Activated CD4-positive, CD25-positive, alpha-beta regulatory T cell (primary cell): ENCODE measurements at places on chromosomes 5 and 9.

- DNase-seq = no peak
These were observed 44.7 kb upstream of the GABRP start for GRCh38 chr5:170738840-170739239.

DNA sequence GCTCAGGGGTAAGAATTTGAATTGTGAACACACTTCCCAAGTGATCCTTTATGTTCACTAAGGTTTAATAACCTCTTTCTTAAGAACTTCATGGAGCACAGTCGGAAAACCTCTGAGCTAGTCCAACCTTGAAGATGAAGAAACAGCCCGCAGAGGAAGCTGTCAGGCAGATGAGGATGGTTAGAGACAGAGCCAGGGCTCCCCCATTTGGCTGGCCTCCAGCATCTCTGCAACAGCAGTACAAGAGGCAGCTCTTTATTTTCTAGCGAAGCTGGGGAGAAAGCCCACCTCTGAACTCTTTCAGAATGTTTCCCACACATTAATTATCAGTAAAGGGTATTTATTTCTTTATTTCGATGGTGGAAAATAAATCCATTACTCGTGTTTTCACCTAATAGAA lies 350.8 kb downstream of the DMRT2 start:
- DNase-seq = no peak

GRCh38 chr5:123044926-123045617 lies 8.5 kb upstream of the PPIC start:
- no peak for DNase-seq

DNA sequence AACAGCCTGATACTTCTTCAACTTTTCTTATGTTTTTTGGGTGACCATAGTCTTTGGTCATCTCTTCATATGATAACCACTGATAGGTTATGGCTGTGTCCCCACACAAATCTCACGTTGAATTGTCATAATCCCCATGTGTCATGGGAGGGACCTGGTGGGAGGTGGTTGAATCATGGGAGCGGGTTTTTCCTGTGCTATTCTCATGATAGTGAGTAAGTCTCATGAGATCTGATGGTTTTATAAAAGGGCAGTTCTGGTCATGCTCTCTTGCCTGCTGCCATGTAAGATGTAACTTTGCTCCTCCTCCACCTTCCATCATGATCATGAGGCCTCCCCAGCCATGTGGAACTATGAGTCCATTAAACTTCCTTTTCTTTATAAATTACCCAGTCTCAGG lies 8.7 kb downstream of the RHOBTB3 start:
- DNase-seq = no peak

DNA sequence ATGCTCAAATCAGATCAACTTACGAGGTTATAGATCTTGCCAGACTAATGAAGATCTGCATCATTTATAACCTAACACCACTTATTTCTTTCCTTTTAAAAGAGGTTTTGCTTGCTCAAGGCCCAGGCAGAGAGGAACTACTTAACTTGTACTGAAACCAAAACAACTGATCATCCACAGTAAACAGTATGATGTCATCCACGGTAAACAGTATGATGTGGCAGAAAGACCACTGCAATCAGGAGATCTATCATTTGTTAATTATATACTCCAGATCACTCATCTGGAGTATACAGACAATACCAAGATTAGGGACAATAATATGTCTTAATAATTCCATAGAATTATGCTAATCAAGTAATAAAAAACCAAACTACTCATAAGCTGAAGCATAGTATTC lies 116.8 kb downstream of the ADAMTS6 start:
- DNase-seq = no peak

DNA sequence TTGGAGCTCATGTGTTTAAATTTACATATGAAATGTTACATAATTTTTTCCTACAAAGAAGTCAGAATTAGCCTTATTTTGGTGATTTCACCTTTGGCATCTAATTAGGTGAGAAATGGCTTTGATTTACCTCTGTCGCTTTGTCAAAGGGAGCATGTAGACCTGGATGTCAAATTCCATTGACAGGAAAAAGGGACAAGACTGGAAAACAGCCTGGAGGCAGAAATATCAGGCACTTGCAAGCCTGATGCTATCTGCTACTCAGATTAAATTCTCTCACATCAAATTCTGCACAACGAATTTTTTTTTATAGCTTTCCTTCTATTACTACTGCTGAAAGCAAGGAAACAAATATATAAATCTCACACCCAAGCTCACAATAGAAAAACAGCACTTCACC lies 54.1 kb upstream of the CTNND2 start:
- no peak for DNase-seq

DNA sequence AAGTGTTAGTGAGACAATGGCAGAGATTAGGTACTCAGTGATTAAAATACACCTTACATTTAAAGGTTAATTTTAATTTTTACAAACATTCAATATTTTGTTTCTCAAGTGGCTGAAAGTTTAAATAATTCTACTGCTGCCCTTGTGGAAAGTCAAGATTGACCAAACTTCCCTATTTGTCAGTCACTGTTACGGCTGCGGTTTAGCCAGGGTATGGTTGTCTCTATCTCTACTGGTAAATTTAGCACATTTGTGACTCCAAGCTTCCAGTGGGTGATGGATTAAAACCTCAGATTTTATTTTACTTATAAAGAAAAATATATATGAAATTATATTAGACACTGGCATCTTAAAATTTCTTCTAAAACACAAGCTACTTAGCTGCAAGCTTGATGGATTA lies 368.4 kb downstream of the CDH18 start:
- no peak for DNase-seq

GRCh38 chr9:120942186-120943001 lies 15.8 kb upstream of the TRAF1 start:
- DNase-seq = no peak

- no peak for DNase-seq
These were observed 80.3 kb upstream of the SARDH start for GRCh38 chr9:133818444-133818843.

GRCh38 chr5:155850370-155850769 lies 476.6 kb upstream of the SGCD start:
- DNase-seq = no peak

DNA sequence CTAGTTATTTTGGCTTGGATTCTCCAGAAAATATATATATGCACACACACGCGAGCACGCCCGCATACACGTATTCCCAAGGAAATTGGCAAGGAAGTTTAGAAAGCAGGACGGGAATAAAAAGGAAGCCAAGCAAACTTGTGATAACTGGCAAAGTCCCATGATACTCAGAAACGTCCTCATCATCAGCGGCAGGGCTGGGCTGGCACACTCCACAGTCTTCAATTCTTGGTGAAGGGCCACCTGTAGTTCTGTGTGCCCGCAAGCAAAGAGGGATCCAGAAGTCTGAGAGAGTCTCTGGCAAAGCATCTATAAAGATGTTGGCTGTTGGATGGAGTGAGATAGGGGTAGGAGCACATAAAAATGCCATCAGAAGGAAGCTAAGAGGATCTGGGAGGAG lies 289.3 kb upstream of the CTNND2 start:
- DNase-seq = no peak

DNA sequence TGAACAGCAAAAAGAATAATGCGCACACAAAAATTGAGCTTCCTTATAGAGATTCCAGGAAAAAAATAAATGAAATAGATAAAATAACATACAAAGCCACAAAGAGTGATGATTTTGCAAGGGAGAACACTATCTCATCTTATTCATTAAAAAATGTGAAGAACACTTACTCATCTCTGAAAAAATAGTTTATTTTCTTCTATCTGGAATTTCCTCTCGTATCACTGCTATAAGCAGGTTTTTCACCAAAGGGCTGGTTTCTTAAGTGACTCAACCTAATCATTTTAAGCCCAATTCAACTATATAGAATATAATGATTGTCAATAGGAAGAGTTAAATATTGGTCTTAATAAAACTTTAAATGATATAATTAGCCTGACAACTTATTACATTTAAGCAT lies 504.9 kb downstream of the NR2F1-AS1 start:
- DNase-seq = no peak

DNA sequence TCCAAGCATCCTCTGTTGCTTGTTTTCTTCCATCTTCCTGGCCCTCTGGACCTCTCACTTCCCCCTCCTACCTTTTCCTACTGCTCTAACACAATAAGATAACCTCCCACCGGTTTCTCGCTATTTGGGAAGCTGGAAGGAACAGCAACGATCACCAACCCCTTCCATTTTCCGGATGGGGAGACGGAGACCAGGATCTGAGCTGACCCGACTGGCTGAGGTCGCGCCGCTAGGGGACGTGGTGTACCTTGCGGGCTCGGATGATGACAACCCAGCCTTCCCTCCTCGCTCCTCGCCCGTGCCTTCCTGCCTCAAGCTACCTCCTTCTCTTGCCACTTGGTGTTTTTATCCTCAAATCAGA lies 1.9 kb downstream of the LPAR1 start:
- no peak for DNase-seq

DNA sequence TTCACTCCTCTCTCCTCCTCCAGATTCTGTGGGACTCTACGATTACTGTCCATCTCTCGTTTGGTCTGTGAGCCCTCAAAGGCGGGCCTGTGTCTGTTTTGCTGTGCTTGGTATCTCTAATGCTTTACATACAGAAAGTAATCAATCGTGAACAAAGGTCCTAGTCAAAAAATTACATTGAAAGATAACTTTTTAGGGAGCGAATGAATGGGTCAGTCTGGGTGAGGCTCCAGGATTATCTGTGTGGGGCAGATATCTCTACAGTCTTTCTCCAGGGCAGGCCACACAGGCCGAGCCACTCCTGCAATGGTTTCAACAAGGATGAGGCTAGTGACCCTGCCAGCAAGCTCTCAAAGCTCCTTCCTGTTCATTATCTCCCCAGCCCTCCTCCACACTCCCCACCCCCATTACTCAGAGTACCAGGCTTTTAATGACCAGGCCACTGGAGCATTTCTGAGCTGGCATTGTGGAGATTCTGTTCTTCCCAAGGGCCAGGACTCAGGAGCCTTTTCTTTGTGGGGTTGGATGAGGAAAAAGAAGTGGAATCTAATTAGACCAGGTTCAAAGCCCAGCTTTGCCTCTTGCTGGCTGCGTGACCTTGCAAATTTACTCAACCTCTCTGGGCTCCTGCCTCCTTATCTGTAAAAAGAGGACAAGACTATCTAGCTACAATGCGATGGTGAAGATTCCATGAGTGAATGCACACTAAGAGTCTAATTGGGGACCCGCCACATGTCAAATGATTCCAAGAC lies 10.2 kb downstream of the CORO2A start:
- no peak for DNase-seq

DNA sequence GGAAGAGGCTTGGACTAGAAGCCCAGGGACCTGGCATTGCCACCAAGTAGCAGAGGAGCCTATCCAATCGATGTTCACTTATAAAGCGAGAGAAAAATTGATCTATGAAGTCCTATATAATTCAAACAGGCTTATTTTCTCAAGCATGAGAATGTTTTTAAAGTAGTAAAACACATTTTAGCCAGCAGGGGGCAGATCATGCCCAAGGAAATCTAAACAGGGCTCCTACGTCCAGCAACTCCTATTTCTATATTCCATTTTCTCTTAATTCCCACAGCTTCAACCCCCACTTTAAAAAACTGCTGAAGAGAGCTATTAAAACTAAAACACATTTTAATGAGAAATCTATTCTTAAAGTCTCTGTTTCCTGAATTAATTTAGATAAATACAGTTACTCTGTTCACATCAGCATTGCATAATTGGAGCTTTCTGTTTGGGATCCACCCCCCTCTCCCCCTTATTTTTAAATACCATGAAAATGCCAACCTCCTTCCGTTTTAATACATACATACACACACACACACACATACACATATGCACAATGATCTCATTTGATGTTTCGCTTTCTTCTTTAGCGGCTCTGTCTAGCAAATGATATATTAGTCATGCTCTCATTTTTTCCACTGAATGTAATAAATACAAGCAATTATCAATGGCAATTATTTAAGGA lies 144.9 kb downstream of the MYO10 start:
- no peak for DNase-seq

DNA sequence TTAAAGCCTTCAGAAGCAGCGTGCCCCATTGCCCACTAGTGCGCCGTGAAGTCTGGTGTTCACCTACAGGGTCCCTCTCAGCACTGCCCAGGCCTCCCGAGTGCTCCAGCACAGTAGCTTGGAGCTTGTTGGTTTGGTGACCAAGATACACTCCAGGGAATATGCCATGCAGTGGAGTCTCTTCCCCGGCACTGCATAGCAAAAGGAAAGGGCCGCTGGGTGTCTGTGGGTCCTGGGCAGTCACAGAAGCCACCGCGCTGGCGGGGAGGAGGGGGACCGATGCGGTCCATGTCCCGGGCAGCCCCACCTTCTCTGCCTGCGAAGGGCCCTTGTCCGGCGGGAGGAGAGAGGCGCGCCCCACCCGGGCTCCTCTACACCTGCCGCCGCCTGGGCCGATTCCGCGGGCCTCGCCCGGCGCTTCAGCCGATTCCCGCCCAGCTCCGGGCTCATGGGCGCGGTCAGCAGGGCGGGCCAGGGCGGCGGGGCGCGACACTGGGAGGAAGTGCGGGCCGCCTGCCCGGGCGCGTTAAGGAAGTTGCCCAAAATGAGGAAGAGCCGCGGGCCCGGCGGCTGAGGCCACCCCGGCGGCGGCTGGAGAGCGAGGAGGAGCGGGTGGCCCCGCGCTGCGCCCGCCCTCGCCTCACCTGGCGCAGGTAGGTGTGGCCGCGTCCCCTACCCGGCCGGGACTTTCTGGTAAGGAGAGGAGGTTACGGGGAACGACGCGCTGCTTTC lies at the start of gene SYK:
Gene SYK (plus strand): TSS at position 579 of the 732 bp plus-strand sequence. CDS start 42,080 bp downstream, outside the sequence.
- no peak for DNase-seq

DNA sequence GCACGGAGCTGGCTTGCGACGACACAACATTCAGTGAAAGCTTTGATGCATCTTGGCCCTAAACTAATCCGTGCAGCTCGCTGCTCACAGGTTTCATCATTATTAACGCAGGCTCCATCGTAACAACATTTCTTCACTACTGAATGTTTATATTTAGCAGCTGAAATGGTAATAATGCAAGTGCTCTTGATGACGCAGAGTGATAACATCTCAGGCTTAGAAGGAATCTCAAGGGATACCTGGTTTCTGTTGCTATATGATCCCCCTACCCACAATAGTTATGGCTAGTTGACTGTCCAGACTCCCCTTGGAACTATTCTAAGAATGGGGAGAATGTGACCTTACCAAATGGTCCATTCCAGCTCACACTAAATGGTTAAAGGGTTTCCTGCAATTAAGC lies 36.2 kb downstream of the C5 start:
- DNase-seq = no peak

- DNase-seq = no peak
These were observed 55.2 kb downstream of the NMUR2 start for GRCh38 chr5:152349683-152350526.

- DNase-seq = no peak
These were observed 1.1 kb downstream of the CD14 start for GRCh38 chr5:140631831-140632365.
